Activated CD4-positive, alpha-beta T cell treated with anti-CD3 and anti-CD28 coated beads for 4 hours (primary cell): ENCODE measurements at places on chromosomes 6 and 20.
A peak's percentile ranks its signal among the peaks of the same experiment; 100 is the strongest.

DNA sequence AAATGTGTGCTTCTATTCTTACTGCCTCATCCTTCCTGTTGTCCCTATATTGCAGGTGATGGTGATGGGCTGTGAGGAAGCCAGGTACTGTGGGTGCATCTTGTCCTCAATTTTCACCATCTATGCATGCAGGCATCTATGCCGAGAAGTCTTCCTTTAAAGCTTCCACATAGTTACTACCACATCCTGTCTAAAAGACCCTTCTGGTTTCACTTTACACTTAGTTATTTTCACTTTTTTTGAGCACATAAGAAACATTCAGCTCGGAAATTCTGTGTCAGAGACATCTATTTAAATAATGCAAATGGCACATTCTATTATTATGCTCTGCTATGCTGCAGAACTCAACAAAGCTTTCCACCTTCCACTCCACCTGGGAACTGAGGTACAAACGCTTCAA lies 28.2 kb upstream of the FABP7 start:
- no peak for DNase-seq

GRCh38 chr20:34407962-34408474 lies 44.9 kb downstream of the ITCH start:
- no peak for DNase-seq

DNA sequence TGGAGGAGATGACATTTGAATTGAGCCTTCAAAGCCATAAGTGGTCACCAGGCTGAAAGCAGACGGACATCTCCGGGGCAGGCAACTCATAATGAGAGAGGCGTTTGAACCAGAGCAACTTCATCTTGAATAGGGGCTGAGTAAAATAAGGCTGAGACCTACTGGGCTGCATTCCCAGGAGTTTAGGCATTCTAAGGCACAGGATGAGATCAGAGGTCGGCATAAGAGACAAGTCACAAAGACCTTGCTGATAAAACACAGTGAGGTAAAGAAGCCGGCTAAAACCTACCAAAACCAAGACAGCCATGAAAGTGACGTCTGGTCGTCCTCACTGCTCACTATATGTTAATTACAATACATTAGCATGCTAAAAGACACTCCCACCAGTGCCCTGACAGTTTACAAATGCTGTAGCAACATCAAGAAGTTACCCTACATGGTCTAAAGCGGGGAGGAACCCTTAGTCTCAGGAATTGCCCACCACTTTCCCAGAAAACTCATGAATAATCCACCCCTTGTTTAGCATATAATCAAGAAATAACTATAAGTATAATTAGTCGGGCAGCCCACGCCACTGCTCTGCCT lies 194.7 kb upstream of the SOX4 start:
- no peak for DNase-seq

GRCh38 chr6:31639449-31639861 lies 13.0 kb downstream of the BAG6 start:
- peak; percentile 26 for DNase-seq

- DNase-seq: peak; percentile 77
Measured at GRCh38 chr20:36202891-36203338, 33.4 kb upstream of the AAR2 start.

DNA sequence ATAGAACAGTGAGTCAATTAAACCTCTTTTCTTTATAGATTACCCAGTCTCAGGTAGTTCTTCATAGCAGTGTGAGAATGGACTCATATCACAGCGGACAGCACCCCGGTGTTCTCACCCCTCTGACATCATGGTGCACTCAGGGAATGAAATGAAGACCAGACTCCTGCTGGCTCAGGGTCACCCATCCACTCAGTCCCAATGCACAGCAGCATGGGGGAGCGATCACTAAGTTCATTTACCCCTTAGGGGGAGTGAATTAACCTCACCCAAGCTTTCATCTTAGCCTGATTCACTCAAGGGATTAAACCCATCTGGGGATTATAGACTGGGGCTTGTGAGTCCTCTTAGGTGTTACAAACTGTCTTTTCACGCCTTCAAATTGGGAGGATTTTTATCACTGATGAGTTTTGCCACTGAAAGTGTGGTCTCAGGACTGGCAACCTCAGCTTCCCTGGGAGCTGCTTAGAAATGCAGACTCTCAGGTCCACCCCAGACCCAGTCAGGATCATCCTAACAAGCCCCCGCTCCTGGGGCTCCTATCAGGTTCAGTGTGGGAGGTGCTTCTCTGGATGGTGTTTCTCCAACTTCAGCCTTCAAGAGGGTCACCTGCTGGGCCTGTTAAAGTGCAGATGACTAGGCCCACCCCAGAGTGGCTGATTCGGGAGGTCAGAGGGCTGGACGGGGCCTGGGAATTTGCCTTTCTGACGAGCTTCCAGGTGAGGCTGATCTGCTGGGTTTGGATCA lies 44.3 kb upstream of the FRMD1 start:
- DNase-seq: no peak

DNA sequence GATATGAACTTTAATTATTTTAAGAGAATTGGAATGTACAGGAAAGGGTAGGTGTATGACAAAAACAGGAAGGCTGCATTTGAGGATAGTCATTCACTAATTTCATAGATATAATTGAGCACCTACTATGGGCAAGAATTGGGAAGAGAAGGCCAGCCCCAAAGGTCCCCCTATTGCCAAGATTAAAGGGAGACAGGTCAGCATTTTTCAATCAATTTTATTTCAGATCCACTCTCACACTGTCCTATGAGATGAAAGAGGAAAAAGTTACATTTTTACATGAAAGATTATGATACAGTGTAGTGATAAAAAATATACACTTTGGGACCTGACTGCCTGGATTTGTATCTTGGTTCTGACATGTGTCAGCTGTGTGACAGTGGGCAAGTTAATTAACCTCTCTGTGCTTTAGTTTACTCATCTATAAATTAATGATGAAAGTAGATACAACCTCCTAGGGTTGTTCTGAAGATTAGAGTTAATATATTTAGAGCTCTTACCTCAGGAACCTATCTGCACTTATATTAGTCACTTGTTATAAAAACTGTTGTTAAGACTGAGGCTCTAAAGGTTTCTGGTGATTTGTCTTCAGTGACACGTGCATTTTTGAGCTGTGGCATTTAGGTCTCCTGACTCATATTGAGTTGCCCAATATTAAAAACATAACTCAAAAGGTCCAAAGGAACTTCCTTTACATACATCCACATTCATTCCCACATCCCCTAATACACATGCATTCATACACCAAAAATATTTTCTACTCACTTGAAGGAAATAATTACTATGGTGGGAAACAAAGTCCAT lies 45.7 kb downstream of the SCGN start:
- DNase-seq: no peak

GRCh38 chr6:7216941-7217621 lies 95.9 kb downstream of the SSR1 start:
- no peak for DNase-seq

DNA sequence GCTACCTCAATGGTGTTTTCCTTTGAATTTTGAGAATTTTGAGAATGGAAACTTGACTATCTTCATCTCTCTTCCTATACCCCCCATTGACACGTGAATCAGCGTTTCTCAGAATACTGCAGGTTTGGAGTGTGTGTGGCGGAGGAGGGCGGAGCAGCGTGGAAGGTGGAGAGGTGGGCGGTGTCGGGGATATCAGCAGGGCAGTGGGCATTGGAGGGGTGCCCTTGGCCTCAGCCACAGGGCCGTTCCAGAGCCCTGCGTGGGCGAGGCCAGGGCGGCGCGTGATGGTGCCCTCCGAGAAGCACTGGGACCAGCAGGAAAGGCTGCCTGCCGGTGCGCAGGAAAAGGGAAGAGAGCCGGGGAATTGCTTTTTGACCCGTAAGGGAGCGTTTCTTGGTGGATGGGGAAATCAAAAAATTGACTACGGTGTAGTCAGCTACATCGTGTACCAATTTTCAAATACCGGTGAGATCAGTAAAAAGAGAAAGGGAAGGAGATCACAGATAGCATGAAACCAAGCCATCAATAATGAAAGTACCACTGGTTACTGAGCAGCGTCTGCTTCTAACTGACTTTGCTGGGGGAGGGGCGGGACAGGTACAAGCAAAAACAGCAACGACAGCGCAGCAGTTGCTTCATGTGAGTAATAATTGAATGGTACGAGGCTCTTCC lies 82.7 kb upstream of the DUSP22 start:
- peak; percentile 59 for DNase-seq

- no peak for DNase-seq
Measured at GRCh38 chr6:56593801-56594318, 48.8 kb downstream of the DST start.

GRCh38 chr6:134640229-134640628 lies 309.7 kb downstream of the ALDH8A1 start:
- DNase-seq: no peak
